T-helper 22 cell (primary cell): ENCODE measurements at places on chromosomes 4 and X.

DNA sequence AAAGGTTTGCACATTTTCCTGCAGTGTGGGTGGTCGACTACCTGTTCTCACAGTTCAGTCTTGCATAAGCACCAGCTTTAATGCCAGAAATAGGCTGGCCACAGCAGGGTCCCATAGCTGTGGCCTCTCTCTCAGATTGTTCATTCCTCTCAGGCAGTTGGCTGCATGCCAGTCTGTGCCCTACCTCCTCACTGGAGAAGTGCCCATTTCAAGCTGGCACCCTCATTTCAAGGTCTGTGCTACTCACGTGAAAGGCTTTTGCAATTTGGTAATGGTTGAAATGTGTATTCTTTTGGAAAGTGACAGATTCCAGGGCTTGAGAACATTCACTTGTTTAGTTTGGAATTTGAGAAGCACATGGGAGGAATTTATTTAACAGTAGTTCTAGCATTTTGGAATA lies 28.9 kb upstream of the MTMR1 start:
- no peak for DNase-seq

DNA sequence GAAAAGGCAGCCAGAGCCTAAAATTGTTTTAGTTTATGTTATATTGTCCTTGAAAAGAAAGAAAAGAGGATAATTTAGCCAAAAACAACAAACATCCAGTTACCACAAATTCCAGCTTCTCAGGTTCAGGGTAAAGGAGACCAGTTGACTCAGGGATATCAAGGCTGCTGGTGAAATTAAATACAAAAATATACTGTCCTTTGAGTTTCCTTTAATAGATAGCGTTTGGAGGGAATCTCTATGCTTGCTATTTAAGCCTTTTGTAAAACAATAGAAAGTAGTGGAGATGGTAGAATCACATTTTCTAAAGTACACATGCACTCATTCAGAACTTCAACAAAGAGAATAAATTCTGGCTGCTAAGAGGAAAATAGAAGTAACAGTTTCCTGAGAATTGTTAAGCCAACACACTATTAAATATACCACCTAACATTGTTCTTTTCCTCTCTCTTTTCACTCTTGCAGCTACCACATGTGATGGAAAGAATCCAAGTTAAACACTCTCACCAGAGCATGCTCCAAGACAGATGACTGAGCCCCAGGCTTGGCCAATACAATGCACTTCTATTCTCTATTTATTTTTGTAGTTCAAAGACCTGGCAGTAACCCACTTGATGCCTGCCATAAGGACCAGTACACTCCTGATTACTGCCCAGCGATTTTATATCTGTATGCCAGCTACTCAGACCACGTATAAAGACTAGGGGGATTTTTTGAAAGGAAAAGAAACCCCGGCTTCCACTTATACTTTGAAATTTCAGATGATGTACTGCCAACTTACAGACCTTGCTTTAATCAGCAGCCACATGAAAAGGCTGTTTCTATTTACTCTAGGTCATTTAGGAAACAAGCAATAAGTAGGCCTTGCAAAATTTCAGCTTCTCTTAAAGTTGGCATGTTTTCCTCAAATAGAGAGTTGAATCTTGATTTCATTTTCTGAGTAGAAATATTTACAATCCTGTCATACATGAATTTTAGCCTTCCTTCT lies 756.9 kb downstream of the FAT4 start:
- DNase-seq, result no peak

DNA sequence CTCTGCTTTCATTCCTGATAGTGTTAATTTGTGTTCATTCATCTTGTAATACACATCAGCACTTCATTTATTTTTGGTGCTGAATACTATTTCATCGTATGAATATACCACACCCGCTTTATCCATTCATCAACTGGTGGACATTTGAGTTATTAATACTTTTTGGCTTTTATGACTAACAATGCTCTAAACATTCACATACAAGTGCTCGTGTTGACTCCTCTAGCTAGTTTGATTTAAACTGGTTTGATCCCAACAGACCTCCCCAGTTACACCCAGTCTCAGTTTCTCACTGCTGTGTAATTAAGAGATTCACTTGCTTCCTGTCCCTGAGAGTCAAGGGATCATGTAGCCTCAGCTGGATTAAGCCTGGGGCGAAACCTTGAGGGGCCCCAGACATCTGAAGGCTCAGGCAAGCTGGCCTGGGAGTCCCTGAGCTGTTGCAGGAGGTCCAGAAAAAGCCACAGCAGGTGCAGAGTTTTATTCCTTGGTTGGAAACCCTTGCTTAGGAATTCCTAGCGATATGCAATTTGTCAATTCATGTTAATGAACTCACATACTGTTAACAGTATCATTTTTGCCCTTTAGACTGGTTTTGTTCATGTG lies 52.8 kb upstream of the CLDN24 start:
- DNase-seq, result no peak

DNA sequence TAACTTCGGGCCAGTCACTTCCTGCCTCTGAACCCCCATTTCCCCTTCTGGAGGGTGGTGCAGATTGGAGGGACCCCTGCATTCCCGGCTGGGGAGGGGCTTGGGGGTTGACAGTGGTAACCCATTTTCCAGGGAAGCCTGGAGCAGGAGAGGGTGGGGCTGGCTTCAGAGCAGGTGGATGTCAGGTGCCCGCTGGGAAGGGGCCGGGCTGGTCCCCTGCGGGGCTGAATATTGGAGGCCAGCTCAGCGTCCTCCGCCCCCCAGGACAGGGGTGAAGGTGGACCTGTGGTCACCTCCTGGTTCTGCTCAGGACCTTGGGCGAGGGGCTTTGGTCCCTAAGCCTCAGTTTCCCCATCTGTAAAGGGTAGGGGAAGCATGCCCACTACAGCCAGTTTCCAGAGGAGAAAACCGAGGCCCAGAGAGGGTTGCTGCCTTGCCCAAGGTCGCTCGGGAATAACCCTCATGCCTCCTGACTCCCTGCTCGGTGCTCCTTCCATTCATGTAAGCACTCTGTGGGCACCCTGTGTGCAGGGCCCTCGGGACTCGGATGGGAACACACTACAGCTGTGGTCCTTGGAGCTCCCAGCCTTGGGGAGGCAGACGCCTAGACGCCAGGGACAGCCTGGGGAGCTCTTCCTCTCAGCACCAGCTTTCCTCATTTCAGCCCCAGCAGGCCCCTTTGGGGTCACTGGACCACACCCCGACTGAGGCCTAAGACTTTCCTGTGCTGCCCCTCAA lies 683 bp downstream of the MAN2B2 start:
- no peak for DNase-seq

DNA sequence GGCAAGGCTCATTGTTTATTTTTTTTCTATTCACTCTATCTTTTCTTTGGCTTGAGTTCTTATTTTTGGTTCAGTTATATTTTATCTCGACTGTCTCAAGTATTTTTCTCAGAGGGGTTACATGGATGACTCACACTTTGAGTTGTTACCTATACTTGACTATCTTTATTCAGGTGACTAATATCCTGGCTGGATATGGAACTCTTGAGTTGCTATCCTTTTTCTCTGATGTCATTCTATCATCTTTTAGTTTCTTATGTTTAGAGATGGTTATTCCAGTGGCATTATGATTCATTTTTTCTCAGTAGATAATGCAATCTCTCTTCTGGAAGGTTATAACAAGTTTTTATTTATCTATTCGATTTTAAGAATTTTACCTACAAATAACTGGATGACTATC lies 117.9 kb downstream of the COX18 start:
- no peak for DNase-seq

- DNase-seq, result no peak
Measured at GRCh38 chr4:178356725-178357124, 914.5 kb upstream of the AGA start.

DNA sequence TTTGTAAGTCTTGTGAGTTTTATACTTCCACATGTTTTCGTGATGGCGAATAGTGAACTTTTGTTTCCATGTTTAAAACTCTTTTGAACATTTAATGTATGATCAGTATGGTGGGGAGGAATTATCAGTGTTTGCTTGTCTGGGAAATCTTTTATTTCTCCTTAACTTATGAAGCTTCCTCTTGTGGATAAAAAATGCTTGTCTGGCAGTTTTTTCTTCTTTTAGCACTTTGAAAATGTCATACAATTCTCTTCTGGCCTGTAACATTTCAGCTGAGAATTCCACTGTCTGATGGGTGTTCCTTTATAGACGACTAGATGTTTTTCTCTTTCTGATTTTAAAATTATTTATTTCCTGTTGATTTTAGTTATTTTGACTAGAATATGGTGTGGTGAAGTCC lies 576.0 kb downstream of the DACH2 start:
- no peak for DNase-seq

- DNase-seq, result no peak
Measured at GRCh38 chr4:186939766-186940165, 216.1 kb upstream of the FAT1 start.

DNA sequence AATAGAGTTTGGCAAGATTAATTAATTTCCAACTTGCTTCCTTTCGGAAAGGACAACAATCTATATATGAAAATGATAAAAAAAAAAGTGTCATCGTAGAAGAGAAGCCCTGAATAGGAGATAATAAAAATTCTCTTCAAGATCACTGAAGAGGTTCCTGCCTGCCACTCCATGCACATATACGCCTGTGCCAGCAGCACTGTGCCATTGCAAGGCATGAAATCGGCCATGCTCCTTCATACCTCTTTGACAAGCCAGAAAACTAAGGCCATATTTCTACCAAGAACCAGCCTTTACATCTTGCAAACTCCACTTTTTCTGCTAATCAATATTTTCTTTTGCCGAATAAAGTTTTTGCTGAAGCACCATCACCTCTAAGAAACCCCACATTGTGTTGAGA lies 365.5 kb downstream of the CXXC4 start:
- DNase-seq, result no peak

DNA sequence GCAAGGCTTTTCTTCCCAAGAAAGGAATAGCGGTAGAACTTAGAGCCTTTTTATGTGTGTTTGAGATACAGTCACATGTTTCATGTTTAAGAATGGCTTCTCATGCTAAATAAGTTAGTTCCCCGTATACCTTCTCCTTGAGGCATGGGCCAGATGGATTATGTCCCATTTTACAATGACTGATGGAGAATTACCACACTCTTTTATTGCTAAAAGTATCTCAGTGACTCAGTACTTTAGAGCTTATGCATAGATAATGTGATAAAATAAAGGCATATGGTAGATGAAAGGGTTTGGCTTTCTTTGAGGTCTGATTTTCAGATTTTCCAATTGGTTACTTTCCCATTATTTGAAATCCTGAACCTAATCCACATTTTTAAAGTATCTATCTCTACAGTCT lies 121.8 kb upstream of the BMPR1B start:
- DNase-seq, result no peak

DNA sequence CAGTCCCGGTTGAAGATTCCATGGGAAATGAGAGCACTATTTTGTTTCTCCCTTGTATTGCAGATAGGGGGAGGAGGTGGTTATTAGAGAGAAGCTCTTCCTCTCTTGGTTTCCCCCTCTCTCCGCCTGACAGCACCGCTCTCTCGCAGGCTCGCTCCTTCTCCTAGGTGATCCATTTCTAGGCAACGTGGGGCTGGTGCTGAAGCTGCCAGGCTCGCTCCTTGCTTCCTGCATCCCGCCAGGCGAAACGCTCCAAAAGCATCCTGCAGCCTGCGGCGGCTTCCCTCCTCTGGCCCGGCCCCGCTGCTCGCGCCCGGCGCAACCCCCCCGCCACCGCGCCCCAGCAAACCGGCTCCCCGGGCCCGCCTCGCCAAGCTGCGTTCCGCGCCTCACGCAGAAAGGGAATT lies at the start of gene GRID2:
Gene GRID2 (plus strand): TSS at position 346 of the 407 bp plus-strand sequence.
- no peak for DNase-seq

GRCh38 chrX:84487365-84488353 lies 14.6 kb downstream of the HDX start:
- no peak for DNase-seq
